ENCODE measurements at places on chromosomes 7 and 10. TPM values are rescaled to one million over a fixed set of nuclear protein-coding genes. Genes with fewer than 3 reads are reported as not detected.

Gene WDFY4
- 0.20 TPM for total RNA-seq

Gene HNRNPH3
- total RNA-seq = 145 TPM

Gene PAPSS2
- 0.38 TPM for total RNA-seq

Gene SYT15
- total RNA-seq = 0.43 TPM

Gene TUBAL3
- total RNA-seq = not detected

Gene CTNNA3
- not detected for total RNA-seq

GRCh38 chr7:99782012-99782953 is 1.7 kb downstream of the CYP3A4 start:
- no peak for DNase-seq

DNA sequence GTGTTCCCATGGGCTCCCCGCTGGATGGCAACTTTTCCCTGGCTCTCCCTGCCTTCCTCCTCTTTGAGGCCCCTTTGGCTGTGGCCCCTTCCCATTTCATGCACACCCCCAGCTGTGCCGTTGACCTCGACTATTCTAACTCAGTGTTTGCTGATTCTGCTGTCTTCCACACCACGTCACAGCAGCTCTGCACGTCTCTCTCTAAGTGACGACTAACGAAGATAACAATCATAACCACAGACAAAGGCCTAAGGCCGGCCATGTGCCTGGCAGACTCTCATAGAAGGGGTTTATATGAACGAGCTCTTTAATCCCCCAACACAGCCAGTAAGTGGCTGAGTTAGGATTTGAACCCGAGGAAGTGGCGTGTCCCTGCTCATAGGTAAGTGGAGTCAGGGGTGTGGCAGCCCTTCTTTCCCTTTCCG is 151.5 kb upstream of the SHH start:
- DNase-seq = no peak

DNA sequence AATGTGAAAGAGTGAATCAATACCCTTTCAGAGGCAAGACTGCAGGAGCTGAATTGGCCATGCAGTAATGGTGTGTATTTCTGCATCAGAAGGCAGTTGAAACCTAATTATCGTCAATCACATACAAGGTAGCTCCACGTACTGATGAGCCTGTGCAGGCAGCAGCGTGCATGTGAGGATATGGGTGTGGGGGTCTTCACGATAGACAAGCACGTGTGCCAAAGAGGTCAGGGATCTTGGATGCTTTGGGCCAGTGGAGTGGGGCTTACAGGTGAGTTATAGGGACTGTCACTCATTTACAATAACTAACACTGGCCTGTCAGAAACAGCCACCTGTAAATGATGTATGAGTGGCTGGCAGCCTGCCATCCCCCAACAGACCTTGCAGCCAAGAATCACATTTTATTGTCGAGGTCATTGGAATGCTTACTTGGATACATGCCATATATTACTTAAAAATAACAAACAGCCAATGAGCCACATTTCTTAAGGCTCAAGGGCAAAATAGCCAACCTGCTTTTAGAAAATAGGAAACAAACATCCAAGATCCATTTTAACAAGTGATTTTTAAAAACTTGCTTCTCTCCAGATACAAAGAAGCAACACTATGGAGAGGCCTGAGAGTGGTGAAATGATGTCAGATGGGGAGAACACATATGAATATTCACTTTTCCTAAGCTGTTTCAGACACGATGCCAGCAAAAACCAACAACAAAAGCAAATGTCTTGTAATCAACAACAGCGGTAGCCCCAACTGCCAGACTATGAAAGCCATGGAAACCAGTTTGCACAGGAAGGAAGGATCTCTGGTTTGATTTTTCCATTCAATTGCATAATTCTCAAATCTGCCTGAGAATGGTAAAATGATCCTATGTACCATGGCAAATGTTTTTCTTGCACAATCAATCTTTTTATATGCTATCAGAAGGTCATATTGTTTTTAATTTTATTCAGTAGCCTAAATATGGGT is 210.7 kb downstream of the SKAP2 start:
- no peak for DNase-seq

- DNase-seq = no peak
These were observed 97.6 kb downstream of the PRPF18 start for GRCh38 chr10:13684252-13684791.

DNA sequence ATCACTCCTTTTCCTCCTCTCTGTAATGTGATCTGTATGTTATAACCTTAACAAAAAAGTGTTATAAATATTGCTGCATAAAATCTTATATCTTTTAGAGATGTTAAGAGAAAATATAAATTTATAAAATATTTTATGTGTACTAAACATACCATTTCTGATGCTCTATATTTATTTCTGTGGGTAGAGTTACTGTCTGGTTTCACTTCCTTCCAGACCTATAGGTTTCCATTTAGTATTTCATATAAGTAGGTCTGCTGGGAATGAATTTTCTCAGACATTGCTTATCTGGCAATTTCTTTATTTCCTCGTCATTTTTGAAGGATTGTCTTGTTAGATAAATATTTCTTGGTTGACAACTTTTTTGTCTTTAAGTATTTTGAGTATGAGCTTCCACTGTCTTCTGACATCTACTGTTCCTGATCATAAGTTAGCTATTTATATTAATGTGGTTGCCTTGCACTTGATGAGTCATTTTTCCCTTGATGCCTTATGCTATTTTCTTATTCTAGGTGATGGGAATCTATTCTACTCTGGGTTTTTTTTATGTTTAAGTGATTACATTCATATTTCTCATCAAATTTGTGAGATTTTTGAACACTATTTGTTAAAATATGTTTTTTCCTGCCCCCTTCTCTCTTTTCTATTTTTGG is 11.2 kb upstream of the THSD7A start:
- no peak for DNase-seq

- DNase-seq = no peak
These were observed 31.2 kb downstream of the EBF3 start for GRCh38 chr10:129932751-129933433.

- DNase-seq = peak; percentile 20
These were observed 46.0 kb upstream of the CDK1 start for GRCh38 chr10:60732198-60732806.

- no peak for DNase-seq
These were observed 36.9 kb upstream of the KDM7A start for GRCh38 chr7:140213684-140214074.

- DNase-seq = no peak
These were observed 70.2 kb downstream of the ZRANB1 start for GRCh38 chr10:125011926-125012705.

DNA sequence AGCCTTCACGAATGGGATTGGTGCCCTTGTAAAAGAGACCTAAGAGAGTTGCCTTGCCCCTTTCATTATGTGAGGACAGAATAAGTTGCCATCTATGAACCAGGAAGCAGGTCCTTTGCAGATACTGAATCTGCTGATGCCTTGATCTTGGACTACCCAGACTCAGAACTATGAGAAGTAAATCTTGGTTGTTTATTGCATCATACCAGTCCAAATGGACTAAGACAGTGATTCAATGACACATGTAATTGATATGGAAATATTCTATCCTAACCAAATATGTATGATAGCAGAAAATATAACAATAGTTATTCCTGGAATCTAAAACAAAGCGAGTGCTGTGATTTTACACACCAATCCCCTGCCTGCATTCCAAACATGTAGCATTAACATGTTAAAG is 17.0 kb upstream of the LYZL1 start:
- DNase-seq = no peak

DNA sequence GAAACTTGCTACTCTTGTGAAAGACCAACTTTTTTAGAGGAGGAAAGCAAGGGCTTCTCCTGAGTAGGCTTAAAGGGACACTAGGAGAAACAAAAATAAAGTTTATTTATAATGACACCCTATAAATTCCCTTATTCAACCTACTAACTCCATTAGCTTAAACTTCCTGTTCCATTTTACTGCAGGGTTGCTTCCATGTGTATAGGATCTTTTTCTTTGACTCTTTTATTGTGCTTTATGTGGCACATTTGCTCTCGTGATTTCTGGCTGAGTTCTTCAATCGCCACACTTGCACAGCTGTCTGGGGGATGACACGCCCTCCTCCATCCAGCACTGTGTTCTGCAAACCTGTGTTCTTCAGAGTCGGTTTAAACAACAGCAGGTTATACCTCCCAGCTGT is 225.7 kb upstream of the NPVF start:
- no peak for DNase-seq

DNA sequence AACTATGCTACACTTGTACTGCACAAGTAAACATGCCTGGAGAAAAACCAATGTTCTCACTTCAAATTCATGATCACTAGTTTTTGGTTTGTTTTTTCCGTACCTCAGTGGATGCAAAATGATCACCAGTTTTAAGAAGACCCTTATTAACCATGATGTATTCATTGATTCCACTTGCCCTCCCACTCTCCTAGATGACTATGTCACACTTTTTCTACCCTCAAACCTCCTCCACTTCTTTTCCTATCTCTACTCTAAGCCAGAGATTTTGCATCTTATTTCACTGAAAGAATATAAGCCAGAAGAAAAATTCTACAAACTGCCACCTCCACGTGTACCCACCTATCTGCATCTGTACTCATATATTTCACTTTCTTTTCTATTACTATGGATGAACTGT is 186.2 kb upstream of the NAMPT start:
- no peak for DNase-seq

Measured in activated naive CD4-positive, alpha-beta T cell treated with anti-CD3 and anti-CD28 coated beads for 36 hours (primary cell).